ENCODE measurements at places on chromosomes 4 and X.

- no peak for DNase-seq
Measured at GRCh38 chr4:53122280-53123116, 243.4 kb downstream of the SCFD2 start.

DNA sequence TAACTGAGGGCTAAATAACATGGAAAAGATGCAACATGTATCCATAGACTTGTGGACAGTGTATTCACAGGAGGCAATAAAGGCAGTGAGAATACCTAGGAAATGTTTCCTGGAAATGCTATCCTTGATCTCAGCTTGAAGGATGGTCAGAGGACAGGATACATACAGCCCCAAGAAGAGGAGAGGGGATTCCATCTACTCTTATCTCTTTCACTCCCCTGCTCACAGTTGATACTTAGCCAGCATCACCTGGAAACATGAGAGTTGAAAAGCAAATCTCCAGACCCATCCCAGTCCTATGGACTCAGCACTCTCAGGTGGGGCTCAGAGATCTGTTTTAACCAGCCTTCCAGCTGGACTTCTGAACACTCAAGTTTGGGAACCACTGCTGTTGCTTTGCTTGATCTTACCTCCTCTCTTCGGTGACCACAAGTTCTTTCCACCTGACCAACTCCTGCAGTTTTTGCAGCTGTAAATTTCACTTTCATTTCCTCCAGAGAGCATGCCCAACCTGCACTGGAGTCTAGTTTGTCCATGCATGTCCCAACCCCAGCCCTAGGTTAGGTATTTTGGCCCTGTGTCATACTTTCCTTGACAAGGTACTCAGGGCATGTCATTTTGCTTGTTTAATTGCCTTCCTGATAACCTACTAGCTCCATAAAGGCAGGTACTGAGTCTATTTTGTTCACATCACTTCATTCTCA is 10.4 kb downstream of the RELL1 start:
- no peak for DNase-seq

- no peak for DNase-seq
Measured at GRCh38 chr4:176123710-176124407, 58.2 kb downstream of the WDR17 start.

- no peak for DNase-seq
Measured at GRCh38 chrX:69289046-69289792, 124.0 kb upstream of the PJA1 start.

GRCh38 chr4:158046345-158046744 is 126.5 kb downstream of the GASK1B start:
- DNase-seq: no peak

- DNase-seq: no peak
Measured at GRCh38 chr4:137408527-137409177, 123.6 kb downstream of the PCDH18 start.

DNA sequence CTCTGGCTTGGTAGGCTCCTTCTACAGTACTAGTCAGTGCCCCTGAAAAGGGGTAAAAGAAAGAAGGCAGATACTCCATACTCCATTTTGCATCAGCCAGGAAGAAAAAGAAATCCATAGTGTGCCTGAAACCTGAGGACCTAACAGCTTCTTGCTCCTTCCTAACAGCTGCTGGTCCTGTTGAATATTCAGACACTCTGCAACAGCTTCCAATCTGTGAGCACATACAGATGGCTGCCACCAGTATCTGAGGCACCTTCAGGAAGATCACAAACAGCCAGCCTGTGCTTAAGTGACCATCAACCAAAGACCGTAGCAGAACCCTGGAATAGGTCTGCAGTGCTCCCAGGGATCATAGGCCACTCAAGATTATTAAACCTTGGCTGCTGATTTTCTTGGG is 4.3 kb downstream of the GIMD1 start:
- DNase-seq: no peak
